ENCODE measurements at places on chromosomes 5 and 9. TPM values are rescaled to one million over a fixed set of nuclear protein-coding genes. Genes with fewer than 3 reads are reported as not detected.

PCDHA8 gene
- not detected for polyA plus RNA-seq

WDR31 gene
- polyA plus RNA-seq: not detected

KCNN2 gene
- not detected for polyA plus RNA-seq

SAXO1 gene
- polyA plus RNA-seq: 0.34 TPM

IFT74 gene
- polyA plus RNA-seq: 10.0 TPM

CKMT2 gene
- not detected for polyA plus RNA-seq

CRHBP gene
- not detected for polyA plus RNA-seq

TYRP1 gene
- not detected for polyA plus RNA-seq

FSTL4 gene
- polyA plus RNA-seq: not detected

SLC6A18 gene
- not detected for polyA plus RNA-seq

EIF4E1B gene
- polyA plus RNA-seq: not detected

NR4A3 gene
- 0.17 TPM for polyA plus RNA-seq

SLC12A2 gene
- polyA plus RNA-seq: 6.9 TPM

CCL27 gene
- polyA plus RNA-seq: 0.59 TPM

LTC4S gene
- polyA plus RNA-seq: 9.4 TPM

ENTPD8 gene
- not detected for polyA plus RNA-seq

DMGDH gene
- polyA plus RNA-seq: 0.10 TPM

HARS2 gene
- 26.5 TPM for polyA plus RNA-seq

FER gene
- 9.9 TPM for polyA plus RNA-seq

NIM1K gene
- 0.24 TPM for polyA plus RNA-seq

BARHL1 gene
- polyA plus RNA-seq: not detected

SELENOP gene
- polyA plus RNA-seq: not detected

CCNJL gene
- polyA plus RNA-seq: not detected

PCDHB4 gene
- polyA plus RNA-seq: not detected

MSH3 gene
- 16.4 TPM for polyA plus RNA-seq

TMC1 gene
- not detected for polyA plus RNA-seq

PCDHB8 gene
- not detected for polyA plus RNA-seq

CATSPER3 gene
- not detected for polyA plus RNA-seq

IFNA13 gene
- polyA plus RNA-seq: not detected

HK3 gene
- not detected for polyA plus RNA-seq

FOXD1 gene
- polyA plus RNA-seq: 0.08 TPM

IL13 gene
- not detected for polyA plus RNA-seq
